ENCODE measurements at places on chromosomes 3 and 15. TPM values are rescaled to one million over a fixed set of nuclear protein-coding genes. Genes with fewer than 3 reads are reported as not detected.

Gene SYNPR
- total RNA-seq: 0.52 TPM

DNA sequence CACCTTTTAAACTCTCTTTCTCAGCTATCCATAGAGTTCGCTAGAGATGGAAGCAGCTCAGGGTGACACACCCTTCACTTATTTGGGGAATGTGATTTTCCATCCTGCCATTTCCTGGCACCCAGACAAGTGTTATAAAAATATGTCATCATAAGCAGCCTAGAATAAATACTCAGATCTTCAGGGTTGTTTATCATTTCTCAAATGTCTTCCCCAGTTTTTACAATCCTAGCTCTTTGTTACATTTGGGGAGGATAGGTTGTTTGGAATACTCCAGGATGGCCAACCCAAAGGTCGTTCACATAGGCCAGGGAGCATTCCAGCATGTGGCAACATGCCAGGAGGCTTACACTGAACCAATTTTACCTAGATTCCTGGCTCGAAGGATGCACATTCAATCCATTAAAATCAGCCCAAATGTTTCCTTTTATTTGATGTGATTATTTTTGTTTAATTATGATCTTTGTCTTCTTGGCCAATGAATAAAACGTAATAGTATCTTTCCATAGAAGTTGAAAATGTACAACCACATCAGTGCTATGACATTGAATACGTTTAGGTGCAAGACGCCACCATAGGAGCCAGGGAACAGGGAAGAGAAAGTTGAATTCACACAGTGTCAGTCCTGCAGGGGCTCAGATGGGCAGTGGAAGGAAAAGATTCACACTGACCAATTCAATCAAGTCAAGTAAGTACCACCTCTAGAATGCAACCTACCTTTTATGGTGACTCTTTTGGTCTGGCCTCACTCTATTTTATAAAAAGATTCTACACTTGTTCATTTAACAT, 537.7 kb upstream of the MDFIC2 start:
- peak; percentile 50 for DNase-seq

DNA sequence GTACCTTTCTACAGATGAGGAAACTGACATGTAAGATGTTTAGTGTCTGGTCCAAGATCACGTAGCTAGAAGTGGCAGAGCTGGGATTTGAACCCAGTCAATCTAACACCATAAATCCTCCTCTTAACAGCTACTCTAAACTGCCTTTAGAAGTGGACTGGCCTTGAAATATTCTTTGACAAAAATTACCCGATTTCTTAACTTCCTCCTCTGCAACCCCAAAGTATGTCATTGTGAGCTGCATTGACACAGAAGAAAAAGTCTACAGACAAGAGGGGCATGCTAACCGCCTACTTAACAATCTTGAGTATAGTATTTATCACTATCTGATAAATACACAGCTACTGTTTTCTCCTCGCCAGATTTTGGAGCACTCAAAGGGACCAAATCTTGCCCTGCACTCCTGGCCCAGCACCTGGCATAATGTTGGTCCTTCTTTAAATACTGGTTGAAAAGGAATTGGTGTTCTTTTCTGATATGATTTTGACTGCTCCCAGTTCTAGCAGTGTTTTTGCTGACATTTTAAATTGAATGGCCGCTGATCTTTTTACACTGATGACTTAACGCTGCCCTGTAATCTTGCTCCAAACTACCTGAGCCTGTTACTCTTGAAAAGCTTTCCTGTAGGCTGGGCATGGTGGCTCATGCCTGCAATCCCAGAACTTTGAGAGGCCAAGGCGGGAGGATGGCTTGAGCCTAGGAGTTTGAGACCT, 36.9 kb downstream of the ITPR1 start:
- no peak for DNase-seq

GRCh38 chr15:85984241-85984640, 95.4 kb upstream of the AGBL1 start:
- DNase-seq: no peak

DNA sequence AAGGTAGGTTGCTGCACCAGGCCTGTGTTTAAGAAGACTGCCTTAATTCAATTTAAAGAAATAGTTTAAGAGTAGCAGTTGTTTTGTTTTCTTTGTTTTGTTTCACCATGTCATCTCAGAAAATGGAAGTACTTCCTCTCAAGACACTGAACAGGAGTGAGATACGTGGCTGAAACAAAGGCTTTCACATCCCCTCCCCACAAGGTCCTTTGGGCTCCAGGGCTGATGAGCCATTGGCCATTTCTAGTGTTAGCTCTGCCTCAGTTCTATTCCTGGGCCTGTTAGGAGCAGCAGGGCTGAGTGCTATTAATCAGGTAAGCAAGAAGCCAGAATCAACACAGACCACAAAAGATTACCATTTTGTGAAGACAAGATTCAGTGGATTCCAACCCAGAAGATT, 132.8 kb downstream of the KCNAB1 start:
- DNase-seq: no peak

All from hepatocyte (in vitro differentiated cells).